ENCODE measurements at places on chromosomes 2 and 18.

- DNase-seq = no peak
These were observed 18.7 kb upstream of the KCTD1 start for GRCh38 chr18:26566874-26567555.

GRCh38 chr2:24456599-24457556, 34.2 kb upstream of the NCOA1 start:
- peak; percentile 78 for DNase-seq

- DNase-seq = no peak
These were observed 7.2 kb downstream of the ACP1 start for GRCh38 chr2:271917-272316.

GRCh38 chr2:176152350-176153181, 1.2 kb downstream of the HOXD4 start:
- DNase-seq = no peak

DNA sequence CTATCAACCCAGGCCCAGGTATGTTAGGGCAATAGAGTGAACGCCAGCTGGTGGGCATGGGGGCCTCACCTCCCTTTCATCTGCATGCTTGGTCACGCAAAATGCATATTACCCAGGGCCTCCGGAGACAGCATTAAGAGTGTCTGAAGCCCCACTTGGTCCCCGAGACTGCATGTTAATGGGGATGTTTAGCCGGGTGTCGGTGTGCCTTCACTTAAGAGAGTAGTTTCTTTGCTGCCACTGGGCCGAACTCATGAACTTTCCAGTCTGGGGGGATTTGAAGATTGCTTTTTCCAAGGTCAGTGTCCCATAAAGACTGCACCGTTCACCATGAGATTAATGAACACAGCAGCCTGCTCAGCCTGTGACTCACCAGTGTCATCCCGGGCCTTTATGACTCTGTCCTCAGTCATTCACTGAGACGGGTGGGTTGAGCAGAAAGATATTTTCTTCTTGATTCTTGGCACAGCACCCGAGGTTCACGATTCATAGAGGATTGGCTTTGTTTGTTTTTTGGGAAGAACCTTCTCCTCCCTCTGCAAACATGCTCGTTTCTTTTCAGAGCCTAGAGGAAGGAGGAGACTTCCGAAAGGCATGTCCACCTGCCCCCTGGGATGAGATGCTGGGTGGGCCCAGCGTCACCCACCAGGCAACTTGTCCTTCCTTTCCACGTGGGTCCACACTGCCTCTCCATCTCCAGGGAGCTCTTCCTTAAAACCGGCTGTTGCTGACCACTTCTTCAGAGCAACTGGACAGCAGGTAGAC, 199.1 kb downstream of the GLI2 start:
- DNase-seq = peak; percentile 86

DNA sequence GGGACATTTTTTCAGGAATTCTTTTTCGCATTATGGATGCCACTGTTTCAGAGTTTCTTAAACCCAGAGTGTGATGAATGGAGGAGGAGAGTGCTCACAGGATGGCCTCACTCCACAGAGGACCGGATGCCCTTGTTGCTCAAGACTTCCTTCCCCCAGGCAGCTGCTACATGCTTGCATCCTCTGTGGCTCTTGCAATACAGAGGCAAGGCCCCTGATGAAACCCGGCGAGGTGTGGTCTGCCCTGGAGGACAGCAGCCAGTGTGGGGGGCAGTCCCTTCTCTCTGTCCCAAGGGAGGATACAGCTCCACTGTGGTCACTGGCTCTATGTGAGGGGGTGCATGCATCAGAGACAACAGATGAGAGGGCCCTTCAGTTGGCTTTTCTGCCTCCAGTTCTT, 109.6 kb downstream of the SH3RF3 start:
- peak; percentile 85 for DNase-seq

- DNase-seq = no peak
These were observed 215.0 kb upstream of the LRATD1 start for GRCh38 chr2:14417551-14417950.

- no peak for DNase-seq
These were observed 24.5 kb upstream of the SMAD7 start for GRCh38 chr18:48975120-48975816.

GRCh38 chr2:17878281-17879136, at the start of gene KCNS3:
TSS of gene KCNS3 (plus strand) at chr2:17878667. CDS start at chr2:17931009, 52,342 bp downstream.
- DNase-seq = peak; percentile 39

- peak; percentile 73 for DNase-seq
These were observed 92.7 kb upstream of the FN1 start for GRCh38 chr2:215528555-215528954.

DNA sequence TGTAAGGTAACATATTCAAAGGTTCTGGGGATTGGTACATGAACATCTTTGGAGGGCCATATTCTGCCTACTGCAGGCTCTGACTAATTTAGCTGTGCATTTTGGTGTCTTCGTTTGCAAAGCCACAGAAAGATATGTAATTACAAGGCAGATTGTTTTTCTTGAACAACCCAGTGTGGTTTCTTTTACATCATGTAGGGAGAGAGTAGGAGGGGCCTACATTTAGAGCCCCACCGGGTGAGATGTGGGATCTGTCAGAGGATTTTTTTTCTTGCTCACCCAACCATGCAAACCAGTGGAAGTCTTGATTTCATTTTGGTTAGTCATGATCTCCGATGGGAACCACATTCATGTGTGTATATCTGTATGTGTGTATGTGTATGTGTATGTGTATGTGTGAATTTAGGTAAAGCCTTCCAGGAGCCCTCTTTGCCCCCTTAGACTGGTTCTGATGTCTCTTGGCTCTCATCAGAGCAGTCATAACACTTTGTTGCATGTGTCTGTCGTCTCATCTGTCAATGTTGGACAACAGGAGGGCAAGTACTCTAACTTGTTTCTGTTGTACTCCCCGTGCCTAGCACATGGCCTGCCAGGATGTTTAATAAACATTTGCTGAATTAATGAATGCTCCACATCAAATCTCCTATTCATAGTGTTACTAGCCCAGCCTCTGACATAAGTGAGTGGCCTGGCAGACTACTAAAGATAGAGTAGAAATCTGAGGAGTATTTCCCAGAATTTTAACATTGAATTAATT, 239.9 kb downstream of the MTX2 start:
- DNase-seq = no peak

DNA sequence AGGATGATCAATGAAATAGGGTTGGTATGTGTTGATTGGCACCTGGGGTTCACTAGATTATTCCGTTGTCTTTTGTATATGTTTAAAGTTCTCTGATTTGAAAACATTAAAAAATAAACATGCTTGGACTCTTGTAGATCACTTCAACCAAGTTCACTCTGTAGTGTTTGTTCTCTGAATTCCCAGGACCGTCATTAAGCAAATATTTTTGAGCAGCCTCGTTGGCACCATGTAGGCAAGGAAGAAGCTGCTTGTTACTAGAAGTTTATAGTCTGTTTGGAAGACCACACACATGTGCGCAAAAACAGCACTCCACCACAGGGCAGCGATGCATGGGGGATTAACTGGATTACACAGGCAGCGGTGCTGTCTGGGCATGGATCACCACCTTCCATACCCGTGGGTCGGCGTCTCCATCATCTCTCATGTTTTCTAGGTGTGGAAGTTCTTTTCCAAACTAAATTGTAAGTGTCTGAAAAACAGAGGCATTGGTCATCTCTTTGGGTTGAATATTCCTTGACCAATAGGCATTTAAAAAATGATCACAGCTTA, 212.2 kb downstream of the FHOD3 start:
- DNase-seq = no peak

DNA sequence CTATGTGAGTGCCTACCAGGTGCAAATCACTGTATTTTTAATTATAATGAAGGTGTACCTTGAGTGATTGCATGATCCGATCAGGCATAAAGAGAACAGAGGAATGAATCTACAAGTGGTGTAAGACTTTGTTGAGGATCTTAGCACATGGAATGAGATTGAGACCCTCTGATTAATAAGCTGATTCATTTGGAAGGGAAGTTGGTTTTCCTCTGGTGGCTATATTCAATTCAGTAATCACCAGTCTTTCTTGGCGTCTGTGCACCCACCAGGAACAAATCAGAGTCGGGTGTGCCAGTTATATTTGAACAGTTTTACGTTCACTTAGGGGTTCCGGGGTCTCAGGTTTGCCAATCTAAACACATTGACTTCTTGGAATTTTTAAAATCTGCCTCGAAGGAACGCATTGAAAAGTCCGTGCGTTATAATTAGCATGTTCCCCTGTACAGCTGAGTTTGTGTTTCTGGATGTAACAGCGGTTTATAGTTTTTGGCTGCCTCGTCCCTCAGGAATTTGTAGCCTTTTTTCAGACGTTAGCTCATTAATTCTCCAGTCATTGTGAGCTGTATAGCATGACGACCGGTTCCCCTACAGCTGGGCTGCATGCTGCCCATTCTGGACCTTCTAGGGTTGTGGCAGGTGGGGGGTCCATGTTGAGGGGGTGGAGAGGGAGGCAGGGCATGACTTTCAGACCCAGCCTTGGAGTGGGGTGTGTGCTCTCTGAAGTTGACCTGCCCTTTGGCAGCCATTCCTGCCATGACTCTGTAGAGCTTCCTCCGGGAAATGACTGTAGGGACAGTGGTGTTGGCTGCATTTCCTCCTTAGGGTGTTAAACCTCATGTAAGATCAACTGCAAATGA, 20.3 kb downstream of the MYO1B start:
- no peak for DNase-seq

DNA sequence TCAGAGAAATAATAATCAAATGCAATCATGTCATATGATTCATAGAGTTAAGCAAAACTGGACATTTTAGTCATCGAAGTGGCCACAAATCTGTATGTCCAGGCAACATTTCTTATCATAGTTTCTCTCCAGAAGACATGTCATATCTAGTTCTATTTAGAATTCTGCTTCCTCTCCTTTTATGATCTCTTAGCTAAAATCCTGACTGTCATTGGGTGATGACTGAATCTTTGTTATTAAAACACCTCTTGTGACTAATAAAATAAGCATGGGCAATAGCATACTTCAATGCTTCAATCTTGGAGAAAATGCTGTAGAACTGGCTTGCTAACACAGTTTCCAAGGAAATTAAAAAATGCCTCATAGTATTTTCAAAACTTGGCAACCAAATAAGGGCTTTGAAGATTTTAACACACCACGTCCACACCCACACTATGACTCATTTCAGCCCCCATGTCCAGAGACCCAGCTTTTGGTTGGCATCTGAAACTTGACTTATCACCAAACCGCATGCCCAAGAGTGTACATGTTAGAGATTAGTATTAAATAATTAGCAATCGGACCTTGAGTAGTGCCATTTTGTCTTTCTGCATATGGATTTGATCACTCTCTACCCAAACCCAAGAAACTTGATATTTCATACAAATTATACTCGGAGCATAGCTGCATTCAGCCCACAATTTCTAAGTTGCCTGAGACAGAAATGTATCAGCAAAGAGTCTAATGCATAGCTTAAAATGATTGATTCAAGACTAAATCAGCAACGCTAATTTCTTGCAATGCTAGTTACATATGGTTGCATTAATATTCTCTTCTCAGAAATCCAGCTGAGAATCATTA, 106.5 kb upstream of the ETAA1 start:
- peak; percentile 92 for DNase-seq

DNA sequence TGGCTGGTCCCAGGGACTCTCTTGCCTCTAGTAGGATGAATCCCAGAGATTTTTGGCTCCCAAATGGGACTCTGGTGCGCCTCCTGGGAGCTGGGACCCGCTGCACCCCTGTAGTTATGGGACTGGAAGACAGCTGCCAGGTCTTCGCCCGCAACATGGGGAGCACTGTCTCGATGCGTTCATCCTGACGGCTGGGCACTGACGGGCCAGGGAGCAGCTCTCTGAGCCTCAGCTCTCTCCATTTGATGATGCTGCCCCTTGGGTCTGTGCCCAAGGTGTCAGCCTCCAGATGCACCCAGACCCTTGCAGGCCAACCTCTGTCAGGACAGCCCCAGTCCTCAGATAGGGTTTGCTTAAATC, 9.3 kb upstream of the ARMC9 start:
- DNase-seq = no peak

DNA sequence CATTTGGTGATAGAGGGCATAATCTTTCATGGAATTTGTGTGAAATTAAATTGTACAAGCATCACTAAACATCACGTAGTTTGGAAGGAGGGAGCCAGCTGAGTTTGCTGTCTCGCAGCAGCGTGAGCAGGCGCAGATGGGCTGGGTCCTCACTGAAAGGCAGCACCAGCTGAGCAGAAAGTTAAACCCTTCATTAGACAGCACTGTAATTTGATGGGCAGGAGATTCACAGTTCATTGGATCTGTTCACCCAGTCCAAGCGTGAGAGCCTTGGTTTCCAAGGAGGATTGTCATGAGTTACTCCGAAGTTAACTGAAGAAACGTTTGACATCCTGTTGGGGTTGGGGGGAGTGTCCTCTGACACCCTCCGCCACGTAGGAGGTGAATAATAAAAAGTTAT, 89.8 kb upstream of the NFATC1 start:
- no peak for DNase-seq

DNA sequence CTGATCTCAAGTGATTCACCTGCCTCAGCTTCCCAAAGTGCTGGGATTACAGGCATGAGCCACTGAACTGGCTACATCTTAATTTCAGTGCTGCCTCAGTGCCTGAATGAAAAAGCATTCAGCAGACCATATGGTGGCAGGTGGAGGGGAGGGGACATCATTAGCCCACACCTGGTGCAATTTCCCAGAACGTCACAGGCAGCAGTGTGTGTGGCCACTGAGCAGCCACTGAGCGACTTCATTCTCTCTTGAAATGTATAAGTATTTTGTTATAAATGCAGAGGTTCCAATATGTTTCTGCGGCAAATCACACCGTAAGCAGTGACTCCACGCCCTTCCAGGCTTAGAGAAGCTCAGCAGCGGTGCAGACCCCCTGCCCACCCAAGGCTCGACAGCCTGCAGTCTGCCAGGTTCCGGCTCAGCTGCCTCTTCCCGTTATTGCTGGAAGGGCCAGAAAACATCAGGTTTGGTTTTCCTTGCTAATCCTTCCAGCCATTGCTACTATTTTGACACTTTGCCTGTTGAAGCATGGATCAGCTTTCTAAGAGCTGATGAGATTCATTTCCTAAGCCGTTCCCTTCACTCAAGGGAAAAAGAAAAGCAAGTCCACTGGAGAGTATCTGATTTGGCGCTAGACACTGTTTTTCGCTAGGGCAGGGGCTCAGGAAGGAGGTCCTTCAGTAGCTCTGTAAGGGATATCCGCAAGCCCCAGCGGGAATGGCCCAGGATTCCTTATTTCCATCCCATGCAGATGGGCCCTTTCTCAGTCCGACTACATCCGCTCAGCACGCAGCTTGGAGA, 250.7 kb downstream of the VAPA start:
- DNase-seq = no peak

DNA sequence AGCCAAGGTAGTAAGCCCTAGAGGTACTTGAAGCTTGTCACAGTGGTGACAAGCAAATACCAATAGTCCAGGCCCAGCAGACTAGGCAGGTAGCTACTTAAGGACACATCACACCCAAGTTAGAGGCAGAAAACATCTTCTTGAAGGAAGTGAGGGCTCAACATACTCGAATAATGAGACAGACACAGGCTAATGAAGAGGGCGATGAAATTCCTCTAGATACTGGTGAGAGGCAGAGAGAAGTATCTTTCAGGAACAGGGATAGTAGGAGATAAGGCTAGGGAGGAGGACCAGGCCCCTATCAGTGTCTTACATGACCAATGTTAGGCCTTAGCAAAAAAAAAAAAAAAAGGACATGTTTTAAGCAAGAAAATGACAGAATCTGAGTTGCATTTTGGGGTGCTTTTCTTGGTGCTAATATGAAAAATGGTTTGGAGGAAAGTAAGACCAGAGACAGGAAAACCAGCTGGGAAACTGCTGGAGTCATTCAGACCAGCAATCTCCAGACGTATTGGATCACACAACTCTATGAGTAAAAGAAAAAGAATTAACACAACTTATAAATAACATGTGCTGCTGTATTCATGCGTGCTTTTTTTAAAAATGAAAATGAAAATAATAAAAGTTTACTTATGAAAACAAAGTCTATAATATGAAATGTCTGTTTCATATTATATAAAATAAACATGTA, 37.7 kb downstream of the COBLL1 start:
- peak; percentile 34 for DNase-seq
